ENCODE measurements at places on chromosomes 12 and 14.

- DNase-seq: no peak
Measured at GRCh38 chr12:69653703-69654102, 43.0 kb upstream of the LRRC10 start.

GRCh38 chr14:53808042-53808441, 148.6 kb downstream of the BMP4 start:
- no peak for DNase-seq

- DNase-seq: no peak
Measured at GRCh38 chr12:57476162-57476992, 3.3 kb downstream of the ARHGAP9 start.

DNA sequence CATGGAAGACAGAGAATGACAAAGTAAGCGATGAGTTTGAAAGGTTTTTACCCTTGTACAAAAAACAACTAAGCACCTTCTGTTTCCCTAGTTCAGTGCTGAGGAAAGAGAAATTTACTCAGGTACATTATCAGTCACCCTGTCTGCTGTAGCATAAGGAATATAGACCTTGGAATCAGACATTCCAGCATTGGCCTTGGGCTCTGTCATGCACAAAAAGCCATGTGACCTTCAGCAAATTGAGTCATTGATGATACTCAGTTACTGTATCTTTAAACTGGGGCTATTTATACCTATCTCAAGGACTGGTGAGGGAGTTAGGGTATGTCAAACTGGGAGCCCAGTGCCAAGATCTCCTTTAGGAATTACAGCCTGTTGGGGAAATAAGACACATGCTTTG, 19.3 kb upstream of the TCL1A start:
- no peak for DNase-seq

- DNase-seq: no peak
Measured at GRCh38 chr12:53195516-53196420, 11.3 kb downstream of the ITGB7 start.

- DNase-seq: no peak
Measured at GRCh38 chr12:123390498-123391426, 6.8 kb downstream of the KMT5A start.

DNA sequence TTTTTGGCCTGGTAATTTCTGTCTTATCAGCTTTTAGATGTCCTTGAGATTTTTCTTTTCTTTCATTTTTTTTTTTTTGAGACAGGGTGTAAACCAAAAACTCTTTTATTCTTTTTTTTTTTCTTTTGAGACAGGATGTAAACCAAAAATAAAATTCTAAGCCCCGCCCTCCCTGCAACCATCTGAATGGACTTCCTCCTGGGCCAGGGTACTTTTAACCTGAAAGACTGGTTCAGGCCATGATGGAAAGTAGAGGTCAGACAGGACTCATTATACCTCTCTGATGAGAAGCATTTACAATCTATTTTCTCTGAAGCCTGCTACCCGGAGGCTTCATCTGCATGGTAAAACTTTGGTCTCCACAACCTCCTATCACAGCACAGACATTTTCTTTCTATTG, 33.5 kb upstream of the TCL1B start:
- no peak for DNase-seq

DNA sequence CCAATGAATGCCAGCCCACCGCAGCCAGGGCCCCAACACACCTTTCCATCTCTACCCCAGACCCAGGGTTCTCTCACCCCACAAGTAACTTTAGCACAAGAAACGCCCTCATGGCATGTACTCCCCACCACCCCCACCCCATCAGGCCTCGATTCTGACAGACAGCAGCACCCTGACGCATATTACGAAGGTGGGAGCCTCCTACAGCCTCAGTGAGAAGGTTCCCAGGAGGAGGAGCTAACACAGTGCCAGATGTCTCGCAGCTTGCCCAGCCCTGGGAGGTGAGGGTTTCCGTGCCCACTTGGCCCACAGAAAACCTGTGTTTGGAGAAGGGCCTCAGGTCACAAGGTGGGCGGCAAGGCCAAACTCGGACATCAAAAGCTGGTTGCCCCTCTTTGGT, 32.4 kb downstream of the CCDC88C start:
- no peak for DNase-seq

All from CMK (cell line).